ENCODE measurements at places on chromosomes 6 and 20.

GRCh38 chr20:63047946-63048345, 41.2 kb upstream of the BHLHE23 start:
- DNase-seq: no peak

DNA sequence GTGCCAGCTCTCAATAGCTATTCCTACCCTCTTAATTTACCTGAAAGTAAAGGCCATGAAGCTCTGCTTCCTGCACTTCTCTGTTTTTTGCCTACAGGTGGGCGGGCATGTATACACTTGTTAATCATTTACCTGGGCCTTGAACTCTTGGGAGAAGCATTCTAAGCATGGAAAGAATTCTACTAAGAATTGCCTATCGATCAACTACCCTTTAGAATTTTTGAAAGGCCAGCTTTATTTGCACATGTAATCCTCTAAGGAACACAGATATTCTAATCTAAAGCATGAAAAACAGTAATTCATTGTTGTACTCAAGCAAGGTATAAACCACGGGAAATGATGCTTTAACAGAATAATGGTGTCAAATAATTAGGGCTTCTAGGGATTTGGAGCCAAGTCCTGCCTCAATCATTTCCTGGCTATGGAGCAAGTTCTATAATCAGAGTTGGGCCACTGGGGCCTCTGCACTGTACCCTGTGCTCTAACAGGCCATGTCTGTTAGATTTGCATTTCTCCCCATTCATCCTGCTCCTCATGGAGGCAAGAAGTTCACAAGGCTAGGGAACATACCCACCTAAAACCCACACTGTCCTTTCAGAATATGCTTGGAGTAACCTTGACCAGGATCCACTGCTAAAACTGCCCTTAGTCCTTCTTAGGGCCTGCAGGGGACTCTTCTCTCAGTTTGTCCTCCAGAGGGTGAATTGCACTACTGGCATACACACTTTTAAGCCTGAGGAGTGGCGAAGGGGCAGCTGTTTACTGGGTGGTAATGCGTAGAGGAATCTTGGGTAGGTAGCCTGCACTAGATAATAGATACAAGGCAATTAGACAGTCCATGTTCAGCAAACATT, 276.4 kb upstream of the JAG1 start:
- DNase-seq: no peak

DNA sequence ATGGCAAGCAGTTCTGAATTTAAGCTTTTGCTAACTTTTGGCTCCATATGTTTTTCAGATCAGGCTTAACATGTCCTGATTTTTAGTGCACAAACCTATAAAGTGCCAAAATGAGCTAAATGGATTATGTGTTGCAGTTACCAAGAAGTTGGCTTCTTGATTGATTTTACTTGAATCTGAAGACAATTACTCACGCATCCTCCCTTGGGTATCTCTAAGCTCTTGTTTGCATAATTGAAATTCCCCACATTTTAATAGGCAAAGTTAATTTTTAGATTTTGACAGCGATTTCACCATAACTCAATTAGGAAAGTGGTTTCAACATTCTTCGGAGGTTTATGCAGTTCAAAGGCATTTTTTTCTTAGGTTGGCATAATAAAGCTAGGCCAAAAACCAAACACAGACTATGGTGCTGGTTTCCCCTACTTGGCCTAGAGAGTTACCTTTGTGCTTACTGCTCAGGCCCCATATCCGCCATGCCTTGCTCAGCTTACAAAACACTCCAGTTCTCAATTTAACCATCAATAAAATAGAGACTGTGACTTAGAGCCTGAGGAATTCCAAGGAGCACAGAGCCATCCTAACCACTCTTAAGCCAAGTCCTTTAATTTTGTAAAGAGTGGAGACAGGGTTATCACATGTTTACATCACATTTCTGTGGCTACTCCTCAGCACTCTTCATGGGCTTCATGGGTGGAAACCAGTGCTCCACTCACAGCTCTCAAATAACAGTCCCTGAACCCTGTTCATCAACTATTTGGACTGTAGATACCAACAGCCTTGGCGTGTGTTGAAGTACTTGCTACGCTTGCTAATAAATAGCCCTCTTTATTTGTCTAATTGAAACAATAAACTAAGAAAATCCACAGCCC, 32.1 kb downstream of the LAMA4 start:
- DNase-seq: no peak

GRCh38 chr6:40556023-40556422, 31.1 kb downstream of the LRFN2 start:
- DNase-seq: no peak

- no peak for DNase-seq
These were observed 12.2 kb upstream of the STK35 start for GRCh38 chr20:2089447-2089846.

DNA sequence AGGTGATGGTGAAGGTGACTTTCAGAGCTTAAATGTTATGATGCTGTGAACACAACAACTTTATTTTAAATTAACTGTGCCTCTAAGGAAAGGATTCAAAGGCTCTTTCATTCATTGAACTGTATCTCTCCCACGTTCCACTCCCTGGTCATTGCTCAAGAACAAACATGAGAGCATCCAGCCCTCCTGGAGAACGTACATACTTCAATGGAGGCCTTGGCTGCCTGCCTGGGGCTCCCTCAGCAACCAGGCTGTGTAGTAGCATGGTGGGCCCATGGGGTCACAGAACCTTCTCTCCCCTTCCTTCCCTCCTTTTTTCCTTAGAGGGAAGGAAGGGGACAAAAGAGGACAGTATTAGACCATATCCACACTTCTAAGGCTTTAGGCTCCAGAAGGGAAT, 234.3 kb downstream of the CDC5L start:
- no peak for DNase-seq

DNA sequence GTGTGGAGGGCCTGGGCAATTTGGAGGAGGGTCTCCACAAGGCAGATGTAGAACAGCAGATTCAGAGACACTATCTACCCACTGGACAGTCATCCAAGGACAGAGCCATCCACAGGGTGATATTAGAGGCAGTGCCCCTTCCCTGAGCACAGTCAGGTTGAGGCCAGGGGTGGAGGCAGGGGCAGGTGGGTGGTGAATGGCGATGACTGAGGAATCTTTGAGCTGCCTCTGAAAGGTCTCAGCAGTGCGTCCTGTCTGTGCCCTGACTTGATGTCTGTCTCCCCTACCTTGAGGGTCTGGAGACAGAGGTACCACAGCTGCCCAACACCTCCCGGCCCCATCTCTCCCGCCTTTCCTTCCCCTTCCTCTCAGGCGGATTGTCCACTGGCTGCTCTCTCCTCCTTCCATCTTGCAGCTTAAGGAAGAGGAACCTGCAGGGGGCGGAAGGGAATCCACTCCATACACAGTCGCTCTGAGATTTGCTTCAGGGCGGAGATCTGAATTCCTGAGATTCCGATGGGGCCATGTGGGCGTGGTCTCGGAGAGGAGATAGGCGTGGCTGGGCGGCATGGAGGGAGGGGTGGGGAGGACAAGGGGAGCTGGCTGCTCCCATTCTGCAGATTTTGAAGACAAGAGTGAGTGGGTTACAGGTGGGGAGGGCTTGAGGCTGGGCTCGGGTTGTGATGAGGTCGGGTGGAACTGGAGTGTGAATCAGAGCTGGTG, 1.7 kb downstream of the MUCL3 start:
- no peak for DNase-seq

DNA sequence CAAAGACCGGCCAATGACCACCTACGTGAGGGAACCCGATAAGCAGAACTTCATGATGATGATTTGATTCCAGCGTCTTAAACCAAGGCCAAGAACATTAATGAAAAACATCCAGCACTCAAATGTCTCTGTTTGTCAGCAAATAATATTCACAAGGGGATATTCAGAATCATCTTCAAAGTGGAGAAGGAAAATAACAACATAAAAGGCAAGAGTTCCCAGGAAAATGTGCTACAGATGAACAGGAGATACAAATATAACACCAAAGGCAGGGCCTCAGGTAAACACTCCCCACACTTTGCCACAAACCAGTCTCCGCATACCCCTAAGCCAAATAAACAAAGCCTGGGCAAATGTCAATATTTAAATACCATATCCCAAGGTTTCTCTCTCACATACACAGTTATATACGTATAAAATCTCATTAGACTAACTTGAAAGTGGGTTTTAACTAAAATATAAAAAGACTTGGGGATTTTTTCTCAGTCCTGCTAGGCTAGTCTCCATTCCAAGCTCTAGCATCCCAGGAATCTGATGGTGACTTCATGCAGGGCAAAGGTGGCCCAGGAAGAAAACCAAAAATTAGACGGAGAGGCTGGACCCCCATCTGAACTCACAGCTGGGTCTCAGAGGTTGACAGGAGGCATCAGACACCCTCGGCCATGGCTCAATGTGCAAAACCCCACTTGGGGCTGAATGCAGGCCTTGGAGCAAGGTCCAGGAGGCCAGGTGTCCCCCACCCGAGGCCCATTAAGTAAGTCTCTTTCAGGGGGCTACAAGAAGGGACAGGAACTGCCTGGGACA, 32.1 kb downstream of the TRAM2 start:
- no peak for DNase-seq

GRCh38 chr6:28941684-28942448, 18.1 kb upstream of the TRIM27 start:
- DNase-seq: no peak

- DNase-seq: no peak
These were observed 756.9 kb downstream of the TFAP2A start for GRCh38 chr6:9657994-9658393.

DNA sequence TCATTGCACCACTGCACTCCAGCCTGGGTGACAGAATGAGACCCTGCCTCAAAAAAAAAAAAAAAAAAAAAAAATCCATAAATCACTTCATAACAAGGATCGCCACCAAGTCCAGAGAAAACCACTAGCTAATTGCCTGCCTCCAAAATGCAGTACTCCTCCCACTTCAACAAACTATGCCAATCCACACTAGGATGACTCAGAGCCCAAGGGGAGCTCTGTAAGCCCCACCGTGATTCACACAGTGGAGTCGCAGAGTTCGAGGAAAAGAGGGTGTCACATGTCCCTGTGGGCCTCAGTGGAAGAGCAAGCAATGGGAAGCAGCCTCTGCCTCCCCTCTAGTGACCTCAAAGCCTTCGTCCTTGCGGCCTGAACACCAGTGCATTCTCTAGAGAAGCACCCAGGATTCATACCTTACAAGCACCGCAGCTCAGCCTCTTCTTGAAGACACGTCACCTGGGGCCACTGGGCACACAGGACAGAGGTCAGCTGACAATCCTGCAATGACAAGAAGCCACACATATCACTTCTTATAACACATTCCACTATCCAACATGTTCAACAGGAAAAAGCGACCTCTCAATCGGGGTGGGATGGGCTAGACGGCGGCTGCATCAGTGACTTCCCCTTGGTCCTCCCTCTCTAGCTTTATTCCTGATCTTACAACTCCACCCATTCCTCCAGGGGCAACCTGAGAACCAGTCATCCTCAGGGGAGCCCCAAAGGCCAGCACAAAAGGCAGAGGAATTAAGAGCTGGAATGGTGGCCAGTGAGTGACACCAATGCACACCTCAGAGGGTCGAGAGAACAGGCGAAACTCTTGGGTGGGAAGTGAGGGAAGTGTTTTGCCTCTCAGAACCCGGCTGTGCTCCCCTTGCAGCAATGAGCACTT, 8.9 kb downstream of the SNHG17 start:
- no peak for DNase-seq

DNA sequence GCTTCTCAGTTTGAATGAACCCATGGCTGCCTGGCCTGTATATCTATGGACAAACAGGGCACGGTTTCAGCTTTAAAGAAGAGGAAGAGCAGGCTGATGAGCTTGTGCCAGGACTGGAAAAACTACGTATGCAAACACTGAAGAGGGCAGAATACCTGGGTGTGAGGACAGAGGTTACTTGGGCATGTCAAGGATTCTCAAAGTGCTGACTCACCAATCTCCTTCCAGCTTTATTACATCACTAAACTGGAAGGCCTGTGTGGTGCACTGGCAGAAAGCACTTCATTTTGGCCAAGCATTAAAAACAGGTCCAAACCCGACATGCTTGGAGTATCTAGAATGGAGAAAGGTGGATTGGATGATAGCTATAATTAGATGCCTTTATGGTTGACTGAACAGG, 95.2 kb downstream of the GMPR start:
- DNase-seq: no peak

GRCh38 chr6:129719692-129720091, 9.7 kb upstream of the ARHGAP18 start:
- no peak for DNase-seq

GRCh38 chr6:118770835-118771234, 119.4 kb upstream of the CEP85L start:
- no peak for DNase-seq

GRCh38 chr20:7496394-7496991, 443.8 kb downstream of the HAO1 start:
- DNase-seq: no peak

DNA sequence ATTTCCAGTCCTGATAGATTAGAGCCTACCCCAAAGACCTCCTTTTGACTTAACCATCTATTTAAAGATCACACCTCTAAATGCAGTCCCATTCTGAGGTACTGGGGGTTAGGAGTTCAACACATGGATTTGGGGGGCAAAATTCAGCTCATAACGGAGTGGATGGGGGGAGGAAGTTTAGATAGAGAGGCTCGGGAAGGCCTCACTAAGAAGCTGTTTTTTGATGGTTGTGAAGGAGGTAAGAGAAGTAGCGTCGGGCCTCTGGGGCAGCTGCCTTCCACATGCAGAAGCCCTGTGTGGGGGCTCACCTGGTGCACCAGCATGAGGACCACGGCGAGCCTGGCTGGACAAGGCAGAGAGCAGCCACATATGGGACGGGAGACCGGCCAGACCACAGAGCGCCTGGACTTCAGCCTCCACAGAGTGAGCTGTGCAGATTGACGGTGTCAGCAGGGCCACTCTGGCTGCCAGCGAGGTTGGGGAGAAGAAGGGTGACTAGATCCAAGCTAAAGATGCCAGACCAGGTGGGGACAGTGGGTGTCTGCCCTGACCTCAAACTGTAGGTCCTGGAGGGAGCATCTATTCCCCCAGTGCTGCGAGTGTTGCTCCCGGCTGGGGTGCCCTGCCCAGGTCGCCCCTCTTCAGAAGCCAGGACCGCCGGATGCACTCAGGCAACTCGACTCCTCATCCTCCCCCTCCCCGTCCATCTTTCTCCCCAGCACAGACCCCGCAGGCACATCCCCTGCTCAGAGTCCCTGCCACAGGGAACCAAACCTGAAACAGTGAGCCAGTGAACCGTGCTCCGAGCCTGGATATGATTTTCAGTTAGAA, 5.1 kb upstream of the SYNJ2 start:
- DNase-seq: no peak
